ENCODE measurements at places on chromosomes 16 and 17.

- no peak for DNase-seq
Measured at GRCh38 chr16:23174622-23175021, 7.9 kb upstream of the SCNN1G start.

- no peak for DNase-seq
Measured at GRCh38 chr16:53014287-53014686, 38.4 kb downstream of the CHD9NB start.

DNA sequence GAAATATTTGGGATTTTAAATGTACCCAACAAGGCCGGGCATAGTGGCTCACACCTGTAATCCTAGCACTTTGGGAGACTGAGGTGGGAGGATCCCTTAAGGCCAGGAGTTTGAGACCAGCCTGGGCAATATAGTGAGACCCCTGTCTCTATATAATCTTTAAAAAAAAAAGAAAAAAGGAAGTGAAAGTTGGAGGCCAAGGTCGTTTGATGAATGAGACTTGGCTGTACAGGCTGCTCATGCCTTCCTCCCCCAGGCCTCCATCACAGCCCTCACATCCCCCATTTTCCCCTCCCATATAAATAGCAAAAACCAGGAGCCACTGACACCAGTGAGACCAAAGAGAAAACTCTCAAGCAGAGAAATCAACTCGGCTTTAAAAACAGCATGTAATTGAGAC, 3.3 kb upstream of the CA7 start:
- DNase-seq: no peak

DNA sequence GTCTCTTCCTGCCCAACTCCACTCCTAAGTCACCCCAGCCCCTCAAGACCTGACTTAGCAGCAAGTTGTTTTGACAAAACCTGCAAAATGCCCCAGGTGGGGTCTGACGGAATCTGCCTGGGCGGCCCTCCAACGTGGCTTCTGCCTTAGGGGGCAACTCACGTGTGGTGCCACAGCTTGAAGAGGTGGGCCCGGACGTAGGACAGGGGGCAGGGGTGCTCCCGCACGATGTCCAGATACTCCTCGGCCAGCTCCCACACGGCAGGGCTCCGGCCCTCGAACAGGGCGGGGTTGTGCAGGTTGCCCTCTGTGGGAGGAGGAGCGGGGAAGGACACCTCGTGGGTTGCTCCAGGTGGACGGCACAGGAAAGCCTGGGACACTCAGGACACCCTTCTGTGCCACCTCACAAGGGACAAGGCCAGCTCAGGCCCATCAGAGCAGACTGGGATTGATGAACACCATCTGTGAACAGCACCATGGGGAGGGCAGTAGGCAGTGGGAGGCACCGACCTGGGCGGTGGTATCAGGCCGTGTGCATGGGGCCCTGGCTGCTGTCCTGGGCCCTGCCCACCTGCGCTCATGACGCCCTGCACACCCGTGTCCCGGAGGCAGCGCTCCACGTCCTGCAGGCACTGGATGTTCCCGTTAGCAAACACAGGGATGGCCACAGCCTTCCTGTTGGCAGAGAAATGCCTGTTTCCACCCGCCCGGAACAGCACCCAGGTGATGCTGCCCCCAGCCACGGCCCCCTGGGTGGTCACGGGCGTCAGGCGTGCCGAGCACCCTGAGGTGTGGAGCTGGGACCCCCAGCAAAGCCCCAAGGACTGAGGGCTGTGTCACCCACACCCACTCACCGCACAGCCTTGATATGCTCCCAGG, 4.3 kb downstream of the DUS1L start:
- DNase-seq: no peak

GRCh38 chr16:3058139-3059030, 7.1 kb upstream of the IL32 start:
- DNase-seq: no peak

GRCh38 chr16:70691223-70692129, 5.6 kb upstream of the MTSS2 start:
- DNase-seq: no peak

DNA sequence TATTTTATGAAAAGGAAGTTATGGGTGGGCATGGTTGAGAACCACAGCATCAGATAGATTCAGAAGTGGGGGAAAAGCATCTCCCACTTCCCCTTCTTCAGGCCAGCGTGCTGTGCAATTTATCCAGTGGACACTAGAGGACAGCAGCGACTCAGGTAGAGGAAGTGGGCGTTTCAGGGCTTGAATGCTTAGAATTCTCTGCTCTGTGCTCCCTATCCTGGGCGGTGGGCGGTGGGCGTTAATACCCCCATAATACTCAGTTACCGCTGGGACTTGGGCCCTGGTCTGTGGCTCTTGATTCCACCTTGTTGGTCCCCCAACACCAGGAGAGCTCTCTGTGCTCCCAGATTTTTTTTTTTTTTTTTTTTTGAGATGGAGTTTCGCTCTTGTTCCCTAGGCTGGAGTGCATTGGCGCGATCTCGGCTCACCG, 3.7 kb upstream of the LYZL6 start:
- peak; percentile 28 for DNase-seq

All from kidney glomerular epithelial cell (primary cell).